Sciatic nerve (tissue), 2 donors: ENCODE measurements at places on chromosomes 7 and 10. TPM values are rescaled to one million over a fixed set of nuclear protein-coding genes. Genes with fewer than 3 reads are reported as not detected.

GRCh38 chr7:78873117-78873516 is 580.4 kb downstream of the MAGI2 start:
- DNase-seq: no peak

DNA sequence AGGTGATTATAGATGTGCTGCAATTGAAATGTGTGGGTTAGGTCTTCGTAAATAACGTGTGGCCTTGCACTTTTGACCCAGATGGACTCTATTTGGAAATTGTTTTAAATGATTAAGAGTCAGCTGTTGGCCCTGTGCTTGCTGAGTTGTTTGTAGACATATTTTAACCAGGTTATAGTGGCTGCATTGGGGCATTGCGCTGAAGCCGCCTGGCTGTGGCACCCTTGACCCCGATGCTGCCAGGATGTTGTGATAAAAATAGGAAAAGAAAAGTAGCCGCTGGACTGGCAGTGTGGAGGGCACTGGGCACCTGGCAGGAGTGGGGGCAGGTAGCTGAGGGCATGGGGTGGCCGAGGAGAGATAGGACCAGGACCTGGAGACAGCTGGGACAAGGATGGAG is 13.4 kb downstream of the LRRC27 start:
- DNase-seq: peak; percentile 33

- no peak for DNase-seq
These were observed 58.8 kb downstream of the GRB10 start for GRCh38 chr7:50723888-50724287.

- no peak for DNase-seq
These were observed 662.6 kb upstream of the TEX47 start for GRCh38 chr7:89458114-89458513.

DNA sequence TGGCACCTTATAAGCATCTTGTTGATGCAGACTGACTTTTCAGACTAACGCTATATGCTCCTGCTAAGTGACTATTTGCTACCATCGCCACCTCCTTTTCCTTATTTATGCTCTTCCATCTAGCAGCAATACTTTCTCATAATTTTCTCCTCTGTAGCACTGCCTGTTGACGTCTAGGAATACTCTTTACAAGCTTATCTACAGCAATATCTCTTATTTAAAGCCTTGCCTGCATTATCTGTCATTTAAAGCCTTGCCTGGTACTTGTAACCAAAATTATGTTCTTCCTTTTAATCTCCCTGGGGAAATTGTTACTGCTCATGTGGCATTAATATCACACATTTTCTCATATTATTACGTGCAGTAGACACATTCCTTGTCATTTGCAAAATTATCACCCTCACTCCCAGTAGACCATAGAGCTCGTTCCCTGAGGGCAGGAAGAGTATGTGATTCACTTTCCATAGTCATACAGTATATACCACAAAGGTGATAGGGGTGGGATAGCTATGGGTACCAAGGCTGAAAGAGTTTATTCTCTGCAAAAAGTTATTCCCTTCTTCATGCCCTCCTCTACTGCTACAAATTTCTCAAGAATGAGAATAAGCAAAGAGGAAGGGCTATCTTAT is 359.7 kb upstream of the PCDH15 start:
- no peak for DNase-seq

Gene CYTH3
- 56.9 TPM for total RNA-seq

DNA sequence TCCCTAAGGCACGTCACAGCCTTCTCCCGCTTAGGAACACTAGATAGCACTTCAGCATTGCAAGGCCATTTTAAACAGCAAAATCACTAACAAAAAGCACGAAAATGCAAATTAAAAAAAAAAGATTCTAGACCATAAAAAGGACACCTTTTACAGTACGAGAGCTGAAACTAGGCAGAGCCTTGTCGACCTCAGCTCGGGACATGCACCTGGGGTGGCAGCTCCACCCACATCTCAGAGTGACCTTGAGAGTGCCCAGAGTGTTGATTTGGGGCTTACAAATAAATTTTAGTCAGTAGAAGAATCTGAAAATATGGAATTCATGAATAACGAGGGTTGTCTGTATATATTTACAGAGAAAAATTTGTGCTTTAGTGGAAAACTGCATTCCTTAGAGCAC is 1.1 kb downstream of the MRPS24 start:
- no peak for DNase-seq

DNA sequence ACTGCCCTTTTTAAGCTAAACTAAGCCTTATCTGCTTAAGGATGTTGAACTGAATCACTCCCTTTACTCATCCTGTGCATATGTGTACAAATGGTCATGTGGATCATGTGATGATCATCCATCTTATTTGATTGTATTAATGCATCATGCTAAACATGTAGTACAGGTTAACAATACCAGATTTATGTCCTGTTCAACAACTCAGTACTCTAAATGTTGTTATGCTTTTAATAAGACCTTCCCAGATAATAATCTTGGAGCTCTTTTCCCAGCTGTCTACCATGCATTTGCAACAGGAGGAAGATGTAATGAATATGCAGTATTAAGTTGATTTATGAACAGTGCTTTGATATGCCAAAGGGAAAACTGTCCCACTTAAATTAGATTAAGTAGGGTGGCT is 318.0 kb downstream of the BICC1 start:
- no peak for DNase-seq

DNA sequence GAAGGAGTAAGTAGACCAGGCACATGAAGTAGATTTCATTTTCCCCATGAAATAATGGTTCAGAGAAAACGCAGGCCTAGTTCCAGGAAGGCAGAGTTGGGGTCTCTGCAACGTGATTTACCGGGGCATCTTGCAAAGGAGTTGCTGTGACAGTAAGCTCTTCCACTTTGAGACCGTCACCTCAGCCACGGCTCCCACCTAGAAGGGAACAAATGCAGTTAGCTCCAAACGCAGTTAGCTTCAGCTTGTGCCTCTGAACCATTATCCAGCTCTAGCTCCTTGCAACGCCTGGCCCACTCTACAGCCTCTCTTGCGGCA is 7.0 kb upstream of the MYO1G start:
- no peak for DNase-seq

GRCh38 chr7:132933072-132933458 is 148.8 kb downstream of the CHCHD3 start:
- no peak for DNase-seq

Gene MARCHF5
- 37.4 TPM for total RNA-seq

GRCh38 chr7:63899691-63900393 is 98.8 kb upstream of the ZNF722 start:
- DNase-seq: peak; percentile 89

GRCh38 chr7:134788191-134788590 is 8.8 kb downstream of the CALD1 start:
- no peak for DNase-seq

Gene NEUROD6
- total RNA-seq: not detected

GRCh38 chr7:123643495-123644441 is 11.9 kb upstream of the LMOD2 start:
- no peak for DNase-seq

DNA sequence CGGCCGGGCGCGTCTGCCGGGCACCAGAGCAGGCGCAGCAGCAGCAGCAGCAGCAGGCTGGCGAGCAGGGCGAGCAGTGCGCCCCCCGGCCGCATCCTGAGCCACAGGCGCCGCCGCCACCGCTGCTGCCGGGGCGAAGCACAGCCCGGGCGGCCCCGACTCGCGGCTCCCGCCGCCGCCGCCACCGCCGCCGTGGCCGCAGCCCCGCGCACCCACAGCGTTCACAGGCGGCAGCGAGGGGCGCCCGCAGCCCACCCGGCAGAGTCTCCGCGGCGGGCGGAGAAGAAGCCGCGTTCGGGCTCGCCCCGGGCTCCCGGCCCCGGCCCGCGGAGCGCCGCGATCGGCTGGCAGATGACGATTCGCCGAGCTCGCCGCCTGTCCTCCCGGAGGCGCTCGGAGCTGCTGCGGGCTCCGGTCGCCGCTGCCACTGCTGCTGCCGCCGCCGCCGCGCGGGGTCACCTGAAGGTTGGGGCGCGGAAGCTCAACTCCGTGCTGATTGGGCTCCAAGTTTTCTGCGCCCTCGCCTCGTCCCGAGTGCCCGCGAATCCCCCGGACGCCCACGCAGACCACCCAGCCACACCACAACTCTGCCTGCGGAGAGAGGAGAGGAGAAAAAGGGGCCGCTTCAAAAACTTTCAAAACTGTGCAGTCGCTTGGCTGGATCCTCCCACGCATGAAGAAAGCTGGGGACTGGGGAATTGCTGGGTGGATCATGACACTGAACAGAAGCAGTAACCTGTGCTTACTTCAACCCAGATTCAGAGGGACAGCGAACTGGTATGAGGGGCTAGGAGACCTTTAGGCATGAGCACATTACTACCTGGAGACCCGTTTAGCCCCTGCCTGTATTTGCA is at the start of gene ST8SIA6:
ST8SIA6 (minus strand) TSS at position 435 of the 854 bp plus-strand sequence; CDS start at position 95, 340 bp downstream.
- DNase-seq: peak; percentile 69

Gene RADIL
- 19.8 TPM for total RNA-seq

DNA sequence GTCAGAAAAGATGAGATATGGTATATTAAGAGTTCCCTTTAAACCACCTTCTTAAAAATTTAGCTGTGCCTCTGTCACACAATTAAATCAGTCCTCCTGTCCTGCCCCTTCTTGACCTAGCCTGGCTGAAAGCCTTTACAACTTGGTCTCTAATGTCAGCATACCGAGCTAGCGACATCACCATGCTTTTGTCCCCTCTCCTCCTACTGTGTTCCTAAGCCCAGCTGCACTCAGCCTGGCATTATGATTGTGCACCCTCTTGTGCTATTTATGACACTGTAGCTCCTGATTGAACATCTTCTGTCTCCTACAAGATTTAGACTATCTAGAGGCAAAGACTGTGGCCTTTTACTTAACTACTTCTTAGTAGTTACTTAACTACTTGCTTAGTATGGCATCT is 29.2 kb downstream of the TDRD1 start:
- no peak for DNase-seq

DNA sequence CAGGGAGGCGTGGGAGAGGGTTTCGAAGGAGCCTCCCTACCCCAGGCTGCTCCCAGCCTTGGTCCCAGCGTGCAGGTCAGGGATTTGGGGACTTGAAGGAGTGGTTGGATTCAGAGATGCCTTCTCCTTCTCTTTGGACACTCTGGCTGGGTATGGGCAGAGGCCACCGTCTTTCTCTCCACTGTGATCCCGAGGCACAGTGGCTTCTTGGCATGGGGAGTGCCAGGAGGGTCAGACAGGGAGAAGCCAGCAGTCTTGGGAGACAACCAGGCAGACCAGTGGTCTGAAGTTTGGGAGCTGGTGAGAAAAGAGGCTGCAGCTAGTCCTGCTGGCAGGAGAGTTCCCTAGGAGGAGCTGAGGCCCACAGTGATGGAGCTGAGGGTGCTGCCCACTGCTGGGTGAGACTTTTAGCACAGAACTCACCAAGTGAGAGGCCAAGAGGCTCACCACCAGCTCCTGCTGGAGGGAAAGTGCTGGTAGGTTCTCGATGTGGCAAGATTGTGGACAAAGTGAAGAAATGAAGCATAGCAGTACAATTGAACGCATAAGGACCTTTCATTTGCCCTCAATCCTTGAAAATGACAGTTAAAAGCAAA is 35.2 kb upstream of the WDFY4 start:
- no peak for DNase-seq

Gene ANXA8L1
- 0.31 TPM for total RNA-seq

Gene SLC29A3
- total RNA-seq: 8.7 TPM

Gene HTRA1
- total RNA-seq: 123 TPM

DNA sequence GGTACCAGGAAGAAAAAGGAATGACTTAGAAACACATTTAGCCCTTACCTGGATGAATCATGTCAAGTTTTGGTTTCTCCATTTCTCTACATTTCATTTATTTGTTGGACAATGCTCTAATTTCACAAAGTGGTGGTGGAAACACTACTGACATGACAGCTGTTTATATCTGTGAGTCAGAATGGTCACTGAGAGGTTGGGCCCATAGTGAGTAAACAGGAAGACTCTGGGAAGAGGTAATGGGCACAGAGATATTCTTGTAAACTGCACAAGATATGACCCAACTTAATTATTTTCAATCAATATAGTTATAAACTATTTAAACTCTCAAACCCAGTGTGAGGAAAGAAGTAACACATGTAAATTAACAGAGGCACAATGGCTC is 176.3 kb upstream of the MEOX2 start:
- DNase-seq: no peak

DNA sequence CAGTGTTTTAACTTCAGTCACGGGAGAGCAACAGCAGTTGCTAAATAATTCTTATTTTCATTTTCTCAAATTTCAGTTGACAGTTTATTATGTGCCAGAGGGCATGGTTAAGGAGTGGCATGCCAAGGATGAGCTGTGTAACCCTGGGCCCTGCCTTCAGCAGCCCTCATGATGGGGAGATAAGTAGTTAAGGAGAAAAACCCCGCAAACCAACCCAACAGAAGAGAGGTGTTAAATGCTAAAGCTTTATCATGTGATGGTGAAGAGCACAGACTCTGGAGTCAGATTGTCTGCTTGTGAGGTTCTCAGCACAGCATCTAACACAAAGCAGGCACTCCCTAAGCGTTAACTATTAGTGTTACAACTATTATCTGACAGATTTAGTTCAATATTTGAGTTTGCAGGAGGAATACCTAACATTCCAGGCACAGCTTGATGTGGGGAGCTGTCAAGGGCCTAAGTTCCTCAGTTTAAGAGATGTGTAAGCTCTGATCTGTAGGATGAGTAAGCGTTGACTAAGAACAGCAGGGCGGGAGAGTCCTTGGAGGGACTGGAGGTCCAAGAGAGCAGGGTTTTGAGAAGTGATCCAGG is 29.6 kb downstream of the STAM start:
- DNase-seq: no peak

Gene SLC26A5
- 0.71 TPM for total RNA-seq

Gene CHST3
- 36.5 TPM for total RNA-seq

Gene WNT16
- total RNA-seq: not detected

Gene UNCX
- total RNA-seq: not detected

DNA sequence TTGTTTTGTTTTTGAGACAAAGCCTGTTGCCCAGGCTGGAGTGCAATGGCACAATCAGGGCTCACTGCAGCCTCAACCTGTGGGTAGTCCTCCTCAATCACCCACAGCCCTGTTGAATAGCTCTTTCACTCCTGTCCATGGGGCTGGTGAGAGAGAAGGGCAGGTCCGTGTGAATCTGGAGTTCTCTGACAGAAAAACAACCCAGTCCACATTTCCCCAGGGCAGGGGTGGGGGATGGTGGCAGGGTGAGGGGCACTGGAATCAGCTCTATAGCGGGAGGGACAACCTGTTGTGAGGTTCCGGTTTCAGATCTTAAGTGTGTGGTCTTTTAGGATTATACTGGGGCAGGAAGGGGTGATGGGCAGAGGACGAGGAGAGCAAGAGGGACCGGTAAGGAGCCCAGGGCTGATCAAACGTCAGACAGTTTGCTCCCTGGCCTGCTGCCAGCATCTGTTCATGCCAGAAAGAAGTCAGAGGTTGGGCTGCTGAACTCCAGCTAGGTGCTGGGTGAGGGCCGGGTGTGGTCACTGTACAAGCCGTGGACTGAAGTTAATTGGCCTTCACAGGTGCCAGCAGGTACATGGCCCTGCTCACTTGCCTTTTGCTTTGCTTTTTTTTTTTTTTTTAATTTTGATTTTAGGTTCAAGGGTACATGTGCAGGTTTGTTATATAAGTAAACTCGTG is 33.2 kb upstream of the MKRN1 start:
- no peak for DNase-seq

Gene RBP4
- total RNA-seq: 42.7 TPM

DNA sequence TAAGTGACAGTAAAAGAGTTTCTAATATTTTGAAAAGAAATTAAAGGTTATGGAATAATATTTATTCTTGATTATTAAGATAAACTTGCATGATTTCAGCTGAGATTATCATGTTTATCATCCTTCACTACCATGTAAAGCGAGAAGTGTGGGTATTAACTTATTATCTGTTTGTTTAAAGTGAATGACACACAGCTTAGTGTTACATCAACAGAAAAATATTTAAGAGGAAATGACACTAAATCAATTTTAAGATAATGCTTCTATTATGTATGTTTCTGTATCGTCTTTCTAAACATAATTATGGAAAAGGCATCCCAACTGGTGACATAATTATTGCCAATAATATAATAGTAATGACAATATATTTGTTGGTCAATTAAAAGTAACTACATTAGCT is 213.1 kb downstream of the PCDH15 start:
- DNase-seq: no peak

Gene IKZF1
- 20.1 TPM for total RNA-seq
